ENCODE measurements at places on chromosomes 13 and 19.

DNA sequence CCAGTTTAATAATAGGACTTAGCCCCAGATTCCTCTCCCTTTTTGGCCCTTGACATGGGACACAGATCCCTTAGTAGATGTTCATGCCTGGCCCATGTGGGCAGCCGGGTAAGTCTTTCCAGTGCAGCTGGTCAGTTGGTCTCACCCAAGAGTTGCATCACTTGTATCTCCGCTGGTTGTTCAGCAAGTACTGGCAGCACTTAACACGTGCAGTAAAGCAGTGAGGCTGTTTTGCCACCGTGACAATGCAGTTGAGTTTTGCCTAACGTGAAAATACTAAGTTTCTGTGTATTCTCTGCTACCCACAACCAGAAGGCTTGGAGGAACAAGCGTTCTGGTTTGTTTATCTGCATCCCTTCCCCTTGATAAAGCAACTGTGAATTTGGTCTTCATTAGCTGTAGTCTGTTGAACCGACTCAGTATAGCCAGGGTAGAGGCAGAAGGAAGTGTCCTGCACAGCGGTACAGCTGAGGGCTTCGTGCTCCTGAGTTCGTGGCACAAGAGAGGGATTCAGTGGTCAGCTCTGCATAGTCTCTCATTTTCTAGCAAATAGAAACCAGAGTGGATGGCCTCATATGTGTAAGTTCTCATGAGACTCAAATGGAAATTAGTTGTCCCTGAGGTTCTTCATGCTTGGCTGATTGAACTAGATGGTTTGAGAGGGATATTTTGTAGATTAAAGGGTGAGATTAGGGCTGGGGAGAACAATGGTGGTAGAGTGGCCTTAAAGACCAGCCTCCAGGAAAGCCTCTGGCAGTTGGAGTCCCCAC is 50.3 kb downstream of the ARHGEF7 start:
- DNase-seq = no peak

GRCh38 chr13:26878438-26878837 is 117.9 kb upstream of the GPR12 start:
- no peak for DNase-seq

DNA sequence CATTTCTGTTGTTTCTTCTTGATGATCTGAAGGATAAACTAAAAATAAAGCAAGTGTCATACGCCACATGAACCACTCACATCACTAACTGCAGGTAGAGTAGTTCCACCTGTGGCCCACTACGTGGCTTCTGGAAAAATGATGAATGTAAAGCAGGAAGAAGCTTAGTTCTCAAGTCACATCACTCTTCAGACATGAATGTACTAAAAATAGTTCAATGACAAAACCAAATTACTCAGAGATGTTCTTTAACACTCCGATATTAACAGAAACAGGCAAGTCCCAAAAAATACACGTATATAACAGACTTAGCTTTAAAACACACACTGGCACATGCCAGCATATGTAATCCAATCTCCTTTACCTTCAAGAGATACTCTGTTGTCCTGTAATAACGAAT is 21.6 kb downstream of the RAB20 start:
- no peak for DNase-seq

- DNase-seq = no peak
Measured at GRCh38 chr13:54836273-54836672, 1807.7 kb downstream of the OLFM4 start.

Measured in smooth muscle cell of the brain vasculature (primary cell).